K562 (cell line): ENCODE measurements at places on chromosomes 4 and X.

- no peak for DNase-seq
Observed at GRCh38 chr4:167222099-167222498, 12.2 kb downstream of the SPOCK3 start.

- DNase-seq: no peak
Observed at GRCh38 chrX:119040432-119040831, 32.4 kb upstream of the CT47C1 start.

- DNase-seq: no peak
Observed at GRCh38 chrX:79368441-79368840, 1.3 kb upstream of the ITM2A start.

GRCh38 chrX:133607419-133608348, 192.4 kb upstream of the GPC4 start:
- no peak for DNase-seq

- no peak for DNase-seq
Observed at GRCh38 chr4:15799701-15800100, 21.6 kb downstream of the CD38 start.

- DNase-seq: no peak
Observed at GRCh38 chr4:103853627-103854026, 133.8 kb upstream of the TACR3 start.
